Activated T-helper 2 cell treated with anti-CD3 and anti-CD28 coated beads, Interferon-gamma antibody, Interleukin-2, Interleukin-4, amounts not matched to agents 10 μg/mL and 5 μg/mL and 100 μg/mL, durations not matched to agents 14 hours and 24 hours and 36 hours (primary cell): ENCODE measurements at places on chromosomes 3 and 15. TPM values are rescaled to one million over a fixed set of nuclear protein-coding genes. Genes with fewer than 3 reads are reported as not detected.

Gene PLA2G4F
- not detected in 2 replicates for total RNA-seq

Gene RETNLB
- total RNA-seq = not detected in 2 replicates

Gene CASR
- not detected in 2 replicates for total RNA-seq

Gene PLXNA1
- total RNA-seq = 17.2 and 18.9 TPM in 2 replicates

Gene ERC2
- total RNA-seq = 0.09 and 0.32 TPM in 2 replicates

Gene TRH
- total RNA-seq = not detected in 2 replicates

- peaks cover 20% of the 10 kb centered on the region for H3K27me3 ChIP-seq
- peaks cover 2% of the 10 kb centered on the region for H3K4me1 ChIP-seq
- no peak overlapping the region for H3K27ac ChIP-seq
- H3K36me3 ChIP-seq = no peaks in the 10 kb centered on the region
- DNase-seq = no peak
Observed at GRCh38 chr3:124812291-124813265, 74.6 kb downstream of the ITGB5 start.

DNA sequence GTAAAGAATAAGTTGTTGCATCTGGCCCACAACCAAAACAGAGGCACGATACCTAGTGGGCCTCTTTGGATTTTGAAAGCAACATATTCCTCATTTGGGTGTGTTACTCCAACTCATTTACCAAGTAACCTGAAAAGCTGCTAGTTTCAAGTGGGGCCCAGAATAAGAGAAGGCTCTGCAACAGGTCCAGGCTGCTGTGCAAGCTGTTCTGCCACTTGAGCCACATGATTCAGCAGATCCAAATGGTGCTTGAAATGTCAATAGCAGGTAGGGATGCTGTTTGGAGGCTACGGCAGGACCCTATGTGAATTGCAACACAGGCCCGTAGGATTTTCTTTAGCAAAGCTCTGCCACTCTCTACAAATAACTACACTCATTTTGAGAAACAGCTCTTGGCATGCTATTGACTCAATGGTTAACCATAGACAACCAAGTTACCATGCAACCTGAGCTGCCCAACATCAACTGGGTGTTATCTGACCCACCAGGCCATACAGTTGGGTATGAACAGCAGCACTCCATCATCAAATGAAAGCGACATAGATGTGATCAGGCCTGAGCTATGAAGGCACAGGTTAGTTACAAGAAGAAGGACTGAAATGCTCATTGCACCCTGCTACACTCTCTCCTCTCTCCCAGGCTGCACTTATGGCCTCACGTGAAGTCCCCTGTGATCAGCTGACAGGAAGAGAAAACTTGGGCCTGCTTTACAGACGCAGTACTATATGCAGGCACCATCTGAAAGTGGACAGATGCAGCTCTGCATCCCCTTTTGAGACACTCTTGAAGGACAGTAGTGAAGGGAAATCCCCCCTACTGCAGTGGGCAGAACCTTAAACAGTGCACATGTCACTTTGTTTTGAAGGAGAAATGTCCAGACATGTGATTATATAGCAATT, 9.5 kb upstream of the MCF2L2 start:
- no peak for DNase-seq
- H3K4me1 ChIP-seq = peaks cover 59% of the 10 kb centered on the region
- no peak overlapping the region for H3K4me3 ChIP-seq

GRCh38 chr15:70196372-70197316, 98.9 kb upstream of the TLE3 start:
- H3K4me1 ChIP-seq = no peaks in the 10 kb centered on the region
- peaks cover 5% of the 10 kb centered on the region for H3K27me3 ChIP-seq
- no peaks in the 10 kb centered on the region for H3K36me3 ChIP-seq
